ENCODE measurements at places on chromosomes 2 and 18.
A peak's percentile ranks its signal among the peaks of the same experiment; 100 is the strongest.

GRCh38 chr2:238498188-238498587, 71.5 kb downstream of the ASB1 start:
- DNase-seq = no peak

- DNase-seq = peak; percentile 35
Measured at GRCh38 chr2:241224018-241224850, 35.8 kb downstream of the ANO7 start.

DNA sequence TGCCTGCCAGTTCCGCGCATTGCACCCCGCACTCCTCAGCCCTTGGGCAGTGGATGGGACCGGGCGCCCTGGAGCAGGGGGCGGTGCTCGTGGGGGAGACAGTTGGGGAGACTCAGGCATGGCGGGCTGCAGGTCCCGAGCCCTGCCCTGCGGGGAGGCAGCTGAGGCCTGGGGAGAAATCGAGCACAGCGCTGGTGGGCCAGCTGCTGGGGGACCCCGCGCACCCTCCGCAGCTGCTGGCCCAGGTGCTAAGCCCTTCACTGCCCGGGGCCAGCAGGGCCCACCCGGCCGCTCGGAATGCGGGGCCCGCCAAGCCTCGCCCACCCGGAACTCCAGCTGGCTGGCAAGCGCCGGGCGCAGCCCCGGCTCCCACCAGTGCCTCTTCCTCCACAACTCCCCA, 488.8 kb upstream of the CHST9 start:
- DNase-seq = no peak

DNA sequence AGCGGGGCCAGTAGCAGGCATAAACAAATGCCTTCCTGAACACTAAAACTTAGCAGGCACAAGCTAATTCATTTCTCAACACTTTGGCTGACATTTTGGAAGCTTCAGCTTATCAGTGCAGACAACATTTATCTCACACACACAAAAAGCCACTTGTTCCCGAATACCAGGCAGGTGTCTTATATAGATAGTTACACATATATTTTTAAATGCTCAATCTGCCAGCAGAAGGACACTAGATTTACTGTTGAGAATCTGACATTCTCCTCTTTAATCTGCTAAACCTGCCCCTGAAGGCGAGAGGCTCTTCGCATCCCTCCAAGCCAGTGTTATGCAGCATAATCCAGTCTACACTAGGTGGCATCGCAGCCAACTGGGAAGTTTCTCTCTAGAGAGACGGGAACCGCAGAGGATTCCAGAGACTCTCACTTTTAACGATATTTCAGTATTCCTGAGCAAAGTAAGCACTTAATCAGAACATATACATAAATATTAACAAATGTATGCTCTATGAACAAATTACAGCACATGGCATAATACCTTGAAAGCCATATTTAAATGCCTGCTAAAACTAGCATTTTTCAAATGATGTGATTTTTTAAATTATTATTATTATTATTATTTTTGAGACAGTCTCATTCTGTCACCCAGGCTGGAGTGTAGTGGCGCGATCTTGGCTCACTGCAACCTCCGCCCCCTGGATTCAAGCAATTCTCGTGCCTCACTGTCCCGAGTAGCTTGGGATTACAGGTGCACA, 90.2 kb upstream of the SCG2 start:
- peak; percentile 20 for DNase-seq

DNA sequence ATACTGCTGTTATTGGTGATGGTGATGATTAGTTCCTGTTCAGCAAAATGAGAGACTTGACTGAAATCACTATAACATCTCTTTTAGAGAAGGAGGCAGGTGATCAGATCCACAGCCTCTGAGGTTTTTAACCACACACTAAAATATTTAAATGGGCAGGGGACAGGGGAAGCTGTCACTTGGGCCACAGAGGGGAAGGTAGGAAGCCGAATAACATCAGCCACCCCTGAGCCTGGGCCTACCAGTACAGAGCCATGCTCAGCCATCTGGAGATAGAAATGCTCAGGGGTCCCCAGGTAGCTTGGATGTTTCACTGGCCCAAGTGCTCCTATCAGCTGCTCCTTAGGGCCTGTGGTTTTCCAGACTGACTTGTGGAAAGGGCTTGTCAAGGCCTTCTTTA, 122.3 kb downstream of the MRO start:
- DNase-seq = no peak

- DNase-seq = no peak
Measured at GRCh38 chr2:60818272-60818671, 62.2 kb downstream of the PAPOLG start.

DNA sequence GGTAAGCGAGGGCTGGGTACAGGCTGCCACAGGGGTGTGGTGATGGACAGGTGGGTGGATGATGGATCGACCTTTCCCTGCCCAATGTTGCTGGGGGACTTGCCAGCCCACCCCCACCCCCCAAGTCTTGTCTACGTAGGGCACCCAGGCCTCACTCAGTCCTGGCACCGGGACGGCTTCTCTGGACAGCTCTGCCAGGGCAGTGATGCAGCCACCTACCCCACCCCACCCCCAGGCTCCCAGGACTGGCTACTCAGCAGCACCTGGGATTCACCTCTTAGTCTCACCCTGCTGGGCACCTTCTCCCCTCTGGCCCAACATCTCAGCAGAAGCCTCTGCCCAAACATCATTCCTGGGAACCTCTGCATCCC, 55.7 kb downstream of the ANKMY1 start:
- DNase-seq = no peak

DNA sequence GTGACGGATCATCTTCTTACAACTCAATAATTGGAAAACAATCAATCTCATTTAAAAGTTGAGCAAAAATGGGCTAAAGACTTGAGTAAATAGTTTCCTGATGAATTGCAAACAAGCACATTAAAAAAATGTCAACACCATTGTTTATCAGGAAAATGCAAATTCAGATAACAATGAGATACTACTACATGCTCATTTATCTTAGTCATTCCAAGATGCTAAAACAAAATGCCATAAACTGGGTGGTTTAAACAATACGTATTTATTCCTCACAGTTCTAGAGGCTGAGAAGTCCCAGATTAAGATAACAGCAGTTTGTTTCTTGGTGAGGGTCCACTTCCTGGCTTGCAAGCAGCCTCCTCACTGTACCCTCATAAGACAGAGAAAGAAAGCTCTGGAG, 359.6 kb downstream of the NR4A2 start:
- no peak for DNase-seq

GRCh38 chr2:100302585-100302892, 19.8 kb downstream of the LONRF2 start:
- no peak for DNase-seq

All from nephron progenitor cell (in vitro differentiated cells).